ENCODE measurements at places on chromosomes 4 and X.

DNA sequence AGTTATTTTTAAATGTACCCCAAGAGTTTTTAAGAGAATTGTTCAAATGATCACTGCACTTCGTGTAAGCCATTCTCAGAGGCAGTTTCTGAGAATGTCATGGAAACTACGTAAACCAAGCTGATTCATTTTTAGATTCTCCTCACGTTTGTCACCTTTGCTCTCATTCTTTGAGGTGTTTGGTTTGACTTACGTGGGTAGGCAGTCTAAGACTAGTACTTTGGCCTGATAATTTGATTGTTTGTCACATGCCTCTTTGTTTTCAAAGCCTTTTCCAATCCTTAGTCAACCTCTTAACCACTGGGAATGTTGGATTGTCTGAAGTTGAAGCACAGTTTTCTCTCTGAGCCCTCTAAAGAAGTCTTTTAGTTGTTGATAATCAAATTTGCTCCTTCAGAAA lies 10.5 kb downstream of the SEPTIN11 start:
- DNase-seq: no peak

GRCh38 chr4:111268769-111269414 lies 646.0 kb upstream of the PITX2 start:
- DNase-seq: peak; percentile 60

DNA sequence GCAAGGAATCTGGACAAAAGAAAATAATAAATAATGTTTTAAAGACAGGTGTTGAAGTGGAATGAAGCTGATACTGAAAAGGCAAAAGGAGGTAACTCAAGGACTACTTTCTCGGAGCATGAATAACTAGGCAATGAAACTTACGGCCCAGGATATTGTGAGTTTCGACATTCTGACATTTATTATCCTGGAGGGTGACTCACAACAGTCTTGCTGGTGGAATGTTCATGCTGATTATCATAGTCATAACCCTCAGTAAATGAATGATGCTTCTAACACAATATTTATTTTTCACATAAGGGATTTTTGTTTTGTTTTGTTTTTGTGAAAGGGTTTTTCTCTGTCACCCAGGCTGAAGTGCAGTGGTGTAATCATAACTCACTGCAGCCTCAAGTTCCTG lies 147.0 kb upstream of the HPGD start:
- no peak for DNase-seq

DNA sequence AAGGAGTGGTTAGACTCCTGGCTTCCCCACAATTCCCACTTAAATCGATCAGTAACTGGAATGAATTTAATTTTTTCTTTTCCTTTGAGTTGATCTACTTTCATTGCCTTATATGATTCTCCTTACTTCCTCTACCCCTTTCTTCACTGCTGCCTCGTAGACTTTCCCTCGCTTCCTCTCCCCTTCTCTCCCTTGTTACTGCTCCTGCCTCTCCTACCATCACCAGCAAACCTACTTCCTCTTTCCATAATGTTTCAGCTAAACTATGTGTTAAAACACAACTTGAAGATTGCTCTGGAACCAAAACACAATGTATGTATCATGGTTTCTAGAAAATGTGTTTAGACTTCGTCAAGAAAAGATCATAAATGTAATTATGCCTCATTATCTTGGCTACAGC lies 132.0 kb upstream of the TET2 start:
- peak; percentile 90 for DNase-seq

DNA sequence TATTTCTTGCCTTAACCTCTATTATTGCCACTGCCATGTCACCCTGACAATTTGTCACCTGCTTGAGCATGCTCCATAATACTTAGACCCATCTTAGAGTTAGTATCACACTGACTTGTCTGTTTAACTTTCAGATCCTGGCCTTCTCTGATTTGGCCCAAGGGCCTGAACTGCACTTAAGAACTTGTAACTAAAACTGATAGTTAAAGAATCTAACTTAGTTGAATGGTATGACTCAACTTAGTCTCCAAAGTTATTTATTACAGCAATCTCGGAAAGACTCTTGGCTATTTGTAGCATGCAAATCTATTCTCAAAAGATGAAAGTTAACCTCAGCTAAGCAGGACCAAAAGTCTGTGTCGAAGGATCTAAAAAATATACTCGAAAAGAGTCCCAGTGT lies 72.3 kb downstream of the IGSF1 start:
- DNase-seq: no peak

DNA sequence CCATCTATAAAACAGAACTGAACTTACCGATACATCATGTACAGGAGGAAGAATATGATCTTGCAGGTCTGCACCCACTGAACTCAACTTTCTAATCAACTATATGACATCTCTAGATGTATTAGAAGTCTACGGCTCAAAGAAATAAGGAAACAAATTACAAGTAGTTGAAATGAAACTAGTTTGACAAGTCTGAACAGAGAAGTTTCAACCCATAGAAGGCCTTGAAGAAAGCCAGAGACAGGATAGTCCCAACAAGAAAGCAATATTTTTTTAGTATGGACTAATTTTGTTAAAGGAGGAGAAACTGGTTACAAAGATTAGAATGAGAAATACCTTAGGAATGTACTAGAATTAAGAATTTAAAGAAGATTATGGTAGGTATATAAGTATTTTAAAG lies at the start of gene TMPRSS11A:
TSS of gene TMPRSS11A (minus strand) at position 138 of the 400 bp plus-strand sequence. CDS start at position 38, 100 bp downstream.
- DNase-seq: no peak

GRCh38 chr4:36301127-36301526 lies 19.7 kb downstream of the DTHD1 start:
- DNase-seq: no peak

DNA sequence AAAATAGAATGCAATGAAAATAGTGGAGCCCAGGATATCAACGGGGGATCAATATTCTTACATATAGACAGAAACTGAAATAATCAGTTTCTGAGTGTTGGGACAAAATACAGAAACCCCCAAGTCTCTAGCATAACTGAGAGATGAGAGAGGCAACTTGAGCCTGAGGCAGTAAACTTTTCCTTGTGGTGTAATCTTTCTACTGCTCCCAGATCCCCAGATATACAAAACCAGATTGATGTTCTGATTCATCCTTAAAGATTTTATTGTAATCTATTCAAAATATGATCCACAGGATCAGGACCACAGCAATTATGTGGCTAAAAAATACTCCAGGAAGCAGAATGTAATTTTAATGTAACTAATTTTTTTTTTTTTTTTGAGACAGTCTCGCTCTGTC lies 2282.6 kb downstream of the ARAP2 start:
- no peak for DNase-seq

GRCh38 chr4:123408471-123409084 lies 12.0 kb downstream of the SPRY1 start:
- DNase-seq: no peak

DNA sequence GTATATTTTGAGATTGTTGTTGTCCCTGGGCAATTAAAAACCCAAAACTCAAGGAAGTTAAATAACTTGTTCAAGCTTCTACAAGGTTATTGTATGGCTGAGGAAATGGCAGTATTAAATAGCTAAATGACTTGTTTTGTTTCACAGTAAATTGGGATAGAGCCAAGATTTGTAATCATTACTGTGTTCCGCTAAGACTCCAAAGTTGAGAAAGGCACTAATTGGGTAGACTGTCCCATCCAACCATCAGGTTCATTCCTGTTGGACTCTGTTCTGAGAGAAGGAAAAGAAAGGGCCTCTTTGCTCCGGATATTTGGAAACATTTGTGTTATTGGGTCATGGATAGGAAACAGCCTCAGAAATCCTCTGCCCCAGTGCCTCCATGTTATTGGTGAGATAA lies 82.2 kb downstream of the DCLK2 start:
- no peak for DNase-seq

- no peak for DNase-seq
Observed at GRCh38 chr4:94826206-94826605, 68.5 kb downstream of the BMPR1B start.

DNA sequence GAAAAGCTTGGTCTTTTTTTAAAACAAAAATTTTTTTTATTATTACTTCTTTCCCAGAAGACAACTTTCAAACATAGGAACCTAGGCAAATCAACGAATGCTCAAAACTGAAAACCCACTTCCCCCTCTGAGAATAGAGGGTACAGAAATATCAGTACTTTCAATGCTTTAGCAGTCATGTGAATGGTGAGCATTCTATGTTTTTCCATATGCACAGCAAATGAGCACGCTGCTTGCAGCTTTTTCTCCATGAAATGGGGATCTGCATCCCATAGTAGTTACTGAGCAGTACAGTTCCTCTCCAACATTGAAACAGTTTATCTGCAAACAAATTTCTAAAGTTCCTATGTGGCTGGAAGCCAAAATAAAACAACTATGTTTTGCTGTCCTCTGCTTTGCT lies 108.4 kb upstream of the BMP2K start:
- peak; percentile 38 for DNase-seq

DNA sequence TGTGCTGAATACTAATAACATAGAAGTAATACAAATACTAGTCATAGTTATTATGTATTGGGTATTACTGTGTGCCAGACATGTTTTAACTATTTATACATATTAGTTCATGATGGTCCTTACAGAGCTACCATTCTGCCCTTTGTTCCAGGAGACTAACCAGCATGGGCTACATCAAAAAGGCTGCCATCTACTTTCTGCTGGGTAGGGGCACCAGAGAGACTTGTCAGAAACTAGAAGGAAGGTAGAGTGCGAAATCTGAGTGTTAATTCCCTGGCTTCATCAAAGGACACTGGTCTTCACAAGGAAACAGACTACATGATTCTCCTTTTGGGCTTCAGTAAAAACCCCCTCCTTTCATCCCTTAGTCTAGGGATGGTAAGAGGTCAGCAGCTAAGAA lies 347.8 kb downstream of the GBA3 start:
- DNase-seq: no peak

DNA sequence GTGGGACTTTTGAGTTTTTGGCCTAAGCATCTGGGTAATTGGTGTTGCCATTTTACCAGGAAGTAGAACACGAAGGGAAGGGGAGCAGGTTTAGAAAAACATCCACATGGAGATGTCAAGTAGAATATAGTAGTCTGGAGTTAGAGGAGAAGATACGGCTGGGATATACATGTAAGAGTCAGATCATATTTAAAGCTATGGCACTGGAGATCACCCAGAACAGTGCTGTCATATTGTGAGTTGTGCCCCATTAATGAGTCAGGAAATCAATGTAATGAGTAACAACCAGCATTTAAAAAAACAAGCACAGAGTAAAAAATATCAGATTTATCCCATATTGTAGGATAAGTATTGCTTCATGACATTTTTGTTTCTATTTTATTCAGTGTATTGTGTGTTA lies 4.2 kb downstream of the GSTCD start:
- DNase-seq: no peak

DNA sequence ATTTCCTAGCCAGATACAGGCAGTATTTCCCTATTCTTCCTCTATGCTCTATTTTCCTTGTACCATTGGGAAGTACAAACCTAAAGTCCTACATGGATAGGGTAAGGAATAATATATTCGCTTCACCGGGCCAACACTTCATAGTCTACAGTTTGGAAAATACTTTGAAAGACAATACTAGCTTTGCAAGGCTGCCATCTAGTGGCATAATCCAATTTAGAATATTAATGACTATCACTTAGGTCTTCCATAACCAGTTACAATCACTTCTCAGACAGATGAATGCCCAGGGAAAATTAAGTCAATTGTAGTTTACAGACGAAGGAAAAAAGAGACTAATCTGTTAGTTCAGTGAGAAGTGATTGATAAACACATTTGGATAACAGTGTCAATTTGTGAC lies 141.0 kb upstream of the FAM47C start:
- DNase-seq: no peak

DNA sequence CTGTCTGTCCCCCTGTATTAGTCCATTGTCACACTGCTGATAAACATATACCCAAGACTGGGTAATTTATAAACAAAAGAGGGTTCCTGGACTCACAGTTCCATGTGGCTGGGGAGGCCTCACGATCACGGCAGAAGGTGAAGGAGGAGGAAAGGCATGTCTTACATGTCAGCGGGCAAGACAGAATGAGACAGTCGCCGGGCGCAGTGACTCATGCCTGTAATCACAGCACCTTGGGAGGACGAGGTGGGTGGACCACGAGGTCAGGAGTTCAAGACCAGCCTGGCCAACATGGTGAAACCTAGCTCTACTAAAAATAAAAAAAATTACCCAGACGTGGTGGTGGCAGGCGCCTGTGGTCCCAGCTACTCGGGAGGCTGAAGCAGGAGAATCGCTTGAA lies 24.7 kb downstream of the IL3RA start:
- no peak for DNase-seq

GRCh38 chr4:147862043-147862692 lies 130.3 kb downstream of the ARHGAP10 start:
- DNase-seq: no peak

DNA sequence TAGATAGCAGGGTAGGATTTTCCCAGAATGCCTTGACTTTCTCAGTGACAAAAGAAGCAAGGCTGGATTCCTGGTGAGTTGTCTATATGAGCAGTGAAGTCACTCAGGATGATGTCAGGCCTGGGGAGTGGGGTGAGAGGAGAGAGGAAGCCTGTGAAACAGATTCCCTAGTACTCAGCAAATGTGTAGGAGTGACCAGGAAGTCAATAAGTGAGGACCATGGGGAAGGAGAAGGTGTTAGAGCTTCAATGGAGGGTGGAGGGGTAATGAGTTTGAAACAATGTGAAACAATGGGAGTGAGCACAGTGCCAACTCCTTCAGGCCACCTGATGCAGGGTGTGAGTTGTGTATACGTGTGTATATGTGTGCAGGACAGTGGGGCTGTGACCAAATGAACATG lies 2.4 kb upstream of the SLC9A6 start:
- DNase-seq: no peak

DNA sequence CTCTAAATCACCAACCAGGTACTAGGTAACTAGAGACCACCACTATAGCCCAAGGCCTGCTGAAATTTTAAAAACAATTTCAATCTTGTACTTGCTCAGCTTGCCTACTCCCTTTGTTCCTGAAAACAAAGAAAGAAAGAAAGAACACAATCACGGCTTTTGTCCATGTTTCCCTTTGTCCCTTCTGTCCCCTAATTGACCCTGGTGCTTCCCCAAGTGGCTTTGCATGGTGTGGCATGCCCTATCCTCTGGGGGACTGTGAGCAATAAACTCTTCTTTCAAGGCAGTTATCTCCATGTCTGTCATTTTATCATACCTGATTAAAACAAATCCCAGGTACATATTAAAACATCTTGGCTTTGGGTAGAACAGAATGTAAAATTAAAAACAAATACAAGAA lies 94.8 kb downstream of the ARSJ start:
- DNase-seq: no peak

GRCh38 chrX:115257711-115258110 lies 23.8 kb upstream of the LRCH2 start:
- no peak for DNase-seq

DNA sequence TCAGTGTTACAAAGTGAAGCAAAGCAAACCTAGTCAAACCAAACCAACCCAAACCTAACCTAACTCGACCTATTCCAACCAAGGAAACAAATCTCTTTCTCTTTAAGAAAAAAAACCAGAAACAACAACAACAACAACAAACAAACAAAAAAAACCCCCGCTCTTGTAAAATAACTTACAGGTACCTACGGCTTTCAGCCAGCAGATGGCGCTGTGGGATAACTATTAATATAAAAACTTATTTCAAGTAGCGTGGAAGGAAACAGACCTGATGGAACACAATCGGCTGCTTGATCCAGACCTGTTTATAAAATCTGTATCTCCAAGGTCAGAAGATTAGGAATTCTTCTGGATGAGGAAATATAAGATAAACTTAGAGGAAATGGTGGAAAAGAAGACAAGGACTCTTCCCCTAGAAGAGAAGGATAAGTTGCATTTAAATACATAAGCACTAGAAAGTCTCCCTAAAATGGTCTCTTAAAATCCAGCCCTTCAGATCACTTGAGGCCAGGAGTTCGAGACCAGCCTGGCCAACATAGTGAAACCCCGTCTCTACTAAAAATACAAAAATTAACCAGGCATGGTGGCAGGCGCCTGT lies 34.4 kb upstream of the CDKL5 start:
- peak; percentile 35 for DNase-seq
